CD4-positive, alpha-beta T cell (primary cell): ENCODE measurements at places on chromosomes 11 and 22.
A peak's percentile ranks its signal among the peaks of the same experiment; 100 is the strongest.

DNA sequence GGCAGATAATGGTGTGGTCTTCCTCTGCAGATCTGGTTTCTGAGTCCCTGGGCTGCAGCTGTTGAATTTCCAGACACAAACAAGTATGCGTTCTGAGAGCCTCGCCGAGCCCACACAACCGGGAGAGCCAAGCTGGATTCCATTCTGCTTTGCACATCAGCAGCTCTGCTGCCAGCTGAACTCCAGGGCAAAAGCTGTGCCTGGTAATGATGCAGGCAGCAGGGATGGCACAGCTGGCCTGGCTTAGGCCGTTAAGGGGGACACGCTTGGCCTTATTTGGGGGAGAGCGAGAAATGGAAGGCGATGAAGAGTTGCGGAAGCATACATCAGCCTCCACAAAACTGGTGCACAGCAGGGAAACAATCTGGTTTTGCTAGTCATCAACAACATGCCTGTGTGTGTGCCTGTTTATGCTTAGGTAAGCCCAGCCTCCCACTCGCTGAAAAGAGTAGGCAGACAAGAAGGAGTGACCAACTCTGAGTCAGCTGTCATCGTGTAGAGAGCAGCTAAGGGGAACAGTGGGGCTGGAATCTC lies 25.1 kb downstream of the ADAMTS8 start:
- DNase-seq: no peak

GRCh38 chr11:47592970-47593369 lies 1.2 kb downstream of the C1QTNF4 start:
- DNase-seq: no peak

DNA sequence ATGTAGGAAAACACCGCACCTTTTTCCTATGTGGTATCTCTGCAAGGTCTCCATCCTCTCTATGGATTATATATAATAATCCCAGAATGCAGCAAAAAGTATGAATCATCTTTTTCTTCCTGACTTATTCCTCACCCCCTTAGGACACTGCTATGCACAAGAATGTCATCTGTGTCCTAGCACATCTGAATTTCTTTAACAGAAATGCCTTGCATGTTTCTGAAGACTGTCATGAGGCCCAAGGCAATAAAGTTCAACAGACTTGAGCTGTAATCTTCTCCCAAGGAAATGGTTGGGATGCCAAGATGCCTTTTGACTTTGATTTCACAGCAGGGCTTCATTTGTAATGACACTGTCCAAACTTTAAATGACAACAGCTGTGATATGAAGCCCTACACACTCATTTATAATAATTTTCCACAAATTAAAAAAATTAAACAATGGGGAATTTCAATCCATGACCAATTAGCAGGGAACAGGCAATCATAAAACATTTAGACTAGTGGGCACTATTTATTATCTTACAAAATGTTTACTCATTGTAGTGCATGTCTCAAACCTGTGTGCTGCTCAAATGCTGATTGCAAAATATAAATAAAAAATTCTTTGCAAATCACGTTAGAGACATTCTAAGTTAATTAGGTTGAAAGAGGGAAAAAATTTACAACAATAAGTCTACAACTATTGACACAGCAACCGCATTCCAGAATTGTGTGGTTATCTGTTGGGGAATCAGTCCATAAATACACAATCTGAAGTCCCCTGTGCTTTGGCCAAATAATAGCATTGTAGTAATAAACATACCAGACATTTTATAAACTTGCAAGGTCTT lies 242.3 kb downstream of the SWAP70 start:
- DNase-seq: no peak

DNA sequence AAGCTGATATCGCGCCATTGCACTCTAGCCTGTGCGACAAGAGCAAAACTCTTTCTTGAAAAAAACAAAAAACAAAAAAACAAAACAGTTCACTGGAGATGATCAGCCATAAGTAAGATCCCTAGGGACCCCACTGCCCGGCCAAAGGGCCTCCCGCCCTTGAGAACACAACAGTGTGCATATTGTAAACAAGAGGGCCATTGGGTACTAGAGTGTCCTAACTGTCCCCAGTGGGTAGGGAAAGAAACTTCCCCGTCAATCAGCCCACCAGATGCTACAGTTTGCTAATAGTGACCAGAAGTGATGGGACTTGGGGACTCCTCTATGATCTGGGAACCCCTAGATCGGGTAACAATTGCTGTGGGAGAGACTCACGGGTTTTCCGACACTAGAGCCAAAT lies 3.7 kb upstream of the ACY3 start:
- DNase-seq: no peak

- DNase-seq: no peak
Measured at GRCh38 chr11:40354121-40354520, 1105.3 kb downstream of the LRRC4C start.

- DNase-seq: no peak
Measured at GRCh38 chr11:18265949-18266348, at the start of gene SAA1. TSS of gene SAA1 (plus strand) at chr11:18266264. CDS start at chr11:18266888, 624 bp downstream.

GRCh38 chr11:10655227-10655626 lies 38.3 kb downstream of the IRAG1 start:
- no peak for DNase-seq

GRCh38 chr11:72637198-72637597 lies 37.0 kb downstream of the PDE2A start:
- DNase-seq: no peak

DNA sequence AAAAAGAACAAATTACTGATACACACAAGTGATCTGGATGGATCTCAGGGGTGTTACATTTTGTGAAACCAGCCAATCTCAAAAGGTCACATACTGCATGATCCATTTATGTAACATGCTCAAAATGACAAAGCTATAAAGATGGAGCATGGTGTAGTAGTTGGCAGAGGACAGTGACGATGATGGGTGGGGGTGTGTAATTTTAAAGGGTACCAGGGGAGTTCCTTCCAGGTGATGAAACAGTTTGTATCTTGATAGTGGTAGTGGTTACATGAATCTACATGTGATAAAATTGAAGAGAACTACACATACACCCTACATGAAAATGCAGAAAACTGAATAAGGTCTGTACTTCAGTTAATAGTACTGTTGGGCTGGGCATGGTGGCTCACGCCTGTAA lies 17.1 kb downstream of the TMEM184B start:
- DNase-seq: no peak

- DNase-seq: no peak
Measured at GRCh38 chr11:109309153-109309552, 112.8 kb upstream of the C11orf87 start.

DNA sequence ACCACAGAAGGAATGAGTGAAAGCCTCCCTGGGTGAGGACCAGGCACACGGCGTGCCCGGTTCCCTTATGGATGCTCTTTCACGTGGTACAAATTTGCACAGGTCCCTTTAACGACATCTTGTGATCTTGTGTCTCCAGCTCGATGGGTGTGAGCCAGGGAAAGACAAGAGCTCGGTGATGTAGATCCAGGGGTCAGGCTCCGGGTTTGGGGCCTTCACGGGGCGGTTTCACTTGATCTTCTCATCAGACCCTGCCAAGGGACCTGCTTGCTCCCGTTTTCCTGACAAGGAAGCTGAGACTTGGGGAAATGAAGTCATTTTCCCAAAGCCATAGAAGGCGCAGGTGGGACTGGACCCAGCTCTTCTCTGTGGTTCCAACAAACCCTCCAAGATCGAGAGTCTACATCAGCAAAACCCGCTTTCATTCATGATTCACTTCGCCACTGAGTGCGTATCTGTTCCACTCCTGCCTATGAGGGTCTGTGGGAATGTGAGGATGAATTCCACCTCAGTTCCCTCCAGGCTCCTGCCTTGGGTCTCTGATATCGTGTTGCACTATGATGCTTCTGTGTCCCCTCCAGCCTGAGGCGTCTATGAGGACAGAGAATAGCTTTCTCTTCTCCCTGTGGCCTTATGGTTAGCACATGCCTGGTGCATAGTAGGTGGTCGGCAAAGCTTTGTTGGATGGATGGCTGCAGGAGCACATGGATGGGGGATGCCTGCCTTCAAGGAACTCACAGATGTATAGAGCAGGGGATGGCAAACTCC lies 45.0 kb upstream of the ANO1 start:
- DNase-seq: no peak

GRCh38 chr22:40764763-40765441 lies 54.2 kb downstream of the SLC25A17 start:
- peak; percentile 45 for DNase-seq

- no peak for DNase-seq
Measured at GRCh38 chr11:115564851-115565250, 60.6 kb upstream of the CADM1 start.

DNA sequence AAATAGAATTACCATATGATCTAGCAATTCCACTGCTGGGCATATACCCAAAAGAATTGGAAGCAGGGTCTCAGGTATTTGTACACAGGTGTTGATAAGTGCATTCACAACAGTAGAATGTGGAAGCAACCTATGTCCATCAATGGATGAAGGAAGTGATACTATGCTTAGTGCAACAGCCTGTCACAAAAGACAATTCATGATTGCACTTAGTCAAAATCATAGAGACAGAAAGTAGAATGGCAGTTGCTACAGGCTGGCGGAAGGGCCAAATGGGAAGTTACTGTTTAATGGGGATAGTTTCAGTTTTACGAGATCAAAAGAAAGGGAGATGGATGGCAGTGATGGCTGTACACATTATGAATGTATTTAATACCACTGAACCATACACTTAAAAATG lies 42.0 kb downstream of the SGSM3 start:
- DNase-seq: no peak

DNA sequence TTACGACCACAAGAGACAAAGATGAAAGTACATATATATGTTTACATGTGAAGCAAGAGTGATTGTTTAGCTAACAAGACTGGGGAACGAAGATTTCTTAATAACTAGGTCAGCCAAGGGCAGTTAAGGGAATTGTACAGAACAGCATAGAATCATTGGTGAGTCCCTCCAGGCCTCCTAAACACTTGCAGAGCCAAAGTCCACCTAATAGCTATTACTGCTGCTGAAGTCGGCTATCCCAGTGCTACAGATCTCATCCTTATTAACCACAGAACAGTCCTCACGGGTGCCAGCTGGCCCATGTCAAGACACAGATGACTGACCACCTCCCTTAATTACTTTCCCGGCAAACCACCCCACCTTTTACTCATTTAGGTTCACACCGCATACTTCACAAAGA lies 68.5 kb upstream of the OPCML start:
- DNase-seq: no peak

- DNase-seq: no peak
Measured at GRCh38 chr11:125770583-125770982, 8.0 kb downstream of the PATE2 start.

DNA sequence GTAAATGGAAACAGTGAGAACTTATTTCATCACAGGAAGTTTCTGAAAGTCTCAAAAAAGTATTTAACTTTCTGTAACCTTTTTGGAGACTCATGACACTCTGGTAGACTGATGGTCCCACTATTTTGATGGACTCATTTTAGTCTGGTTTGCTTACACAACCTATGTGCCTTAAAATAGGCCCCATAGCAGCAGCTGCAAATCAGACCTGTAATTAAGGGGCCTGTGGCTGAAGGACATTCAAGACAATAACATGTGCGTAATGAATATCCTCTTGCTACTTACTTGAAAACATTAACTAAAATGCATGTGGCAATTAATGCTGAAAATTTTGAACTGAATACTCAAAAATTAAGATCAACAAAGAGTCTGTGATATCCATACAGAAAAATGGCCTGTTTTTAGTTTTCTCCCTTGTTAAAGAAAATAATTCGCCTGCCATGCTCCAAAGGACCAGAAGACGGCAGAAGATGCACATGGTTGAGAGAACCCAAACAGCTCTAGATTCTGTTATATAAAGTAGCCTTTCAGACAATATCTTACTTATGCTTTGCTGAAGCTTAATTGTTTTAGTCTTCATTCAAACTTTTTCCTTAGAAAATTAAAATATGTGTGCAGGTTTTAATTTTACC lies 568.5 kb downstream of the KCNA4 start:
- no peak for DNase-seq

DNA sequence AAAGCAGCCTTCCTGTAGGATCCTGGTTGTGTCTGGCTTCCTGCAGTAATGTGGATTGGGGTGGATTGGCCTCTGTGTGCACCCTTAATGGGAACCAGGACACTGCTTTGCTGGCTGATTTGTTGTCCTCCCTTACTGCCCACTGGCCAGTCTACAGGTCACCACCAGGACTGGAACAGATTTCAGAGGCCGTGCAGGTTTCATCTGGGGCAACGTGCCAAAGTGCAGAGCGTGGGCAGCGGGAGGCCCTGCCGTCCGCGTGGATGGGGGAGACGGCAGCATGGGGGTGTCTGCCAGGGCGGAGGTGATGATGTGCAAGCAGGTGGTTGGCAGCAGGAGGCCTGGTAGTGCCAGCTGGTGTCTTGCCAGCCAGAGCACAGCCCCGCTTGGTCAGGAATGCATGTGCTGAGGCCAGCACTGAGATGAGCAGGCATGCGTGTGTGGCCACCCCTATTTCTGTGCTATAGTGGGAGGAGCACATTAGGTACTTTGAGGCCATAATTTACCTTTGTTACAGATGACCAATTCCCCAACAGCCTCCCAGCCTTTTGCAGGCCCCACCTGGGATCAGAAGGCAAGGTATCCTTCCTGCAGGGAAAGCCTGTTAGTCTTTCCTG lies 24.3 kb downstream of the BCR start:
- DNase-seq: no peak

- no peak for DNase-seq
Measured at GRCh38 chr22:43500792-43501785, 89.3 kb downstream of the MPPED1 start.

DNA sequence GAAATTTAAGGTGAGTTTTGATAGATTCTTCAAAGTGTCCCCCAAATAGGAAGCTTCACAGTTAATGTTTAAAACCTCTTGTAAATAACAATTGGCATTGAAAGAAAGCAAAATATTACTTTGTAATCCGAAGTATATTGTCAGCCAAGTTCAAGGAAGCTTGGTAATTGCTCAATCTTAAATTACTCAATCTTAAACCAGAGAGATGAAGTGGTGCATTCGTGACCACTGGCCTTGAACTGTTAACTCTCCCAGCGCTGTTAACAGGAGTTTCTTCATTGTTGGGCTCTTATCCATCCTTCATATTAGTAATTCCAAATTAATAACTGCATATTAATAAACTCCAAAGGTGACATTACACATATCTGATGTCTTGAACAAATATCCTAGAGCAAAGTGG lies 20.6 kb upstream of the FDX1 start:
- DNase-seq: no peak

GRCh38 chr11:70567680-70568034 lies 169.3 kb downstream of the CTTN start:
- DNase-seq: no peak

- no peak for DNase-seq
Measured at GRCh38 chr11:125229916-125230315, 65.4 kb downstream of the PKNOX2 start.

GRCh38 chr22:44664149-44664548 lies 37.9 kb upstream of the PRR5 start:
- DNase-seq: peak; percentile 28

- no peak for DNase-seq
Measured at GRCh38 chr11:112962579-112963367, 1.6 kb downstream of the NCAM1 start.

GRCh38 chr11:19800714-19801519 lies 88.3 kb downstream of the NAV2 start:
- DNase-seq: no peak

- no peak for DNase-seq
Measured at GRCh38 chr11:86214710-86215109, 29.8 kb upstream of the EED start.

GRCh38 chr11:127105593-127106541 lies 105.3 kb upstream of the KIRREL3 start:
- no peak for DNase-seq
